GM23338 (cell line): ENCODE measurements at places on chromosomes 7 and 10.
A peak's percentile ranks its signal among the peaks of the same experiment; 100 is the strongest.

GRCh38 chr10:93806903-93807302 lies 49.2 kb downstream of the LGI1 start:
- no peak for DNase-seq

DNA sequence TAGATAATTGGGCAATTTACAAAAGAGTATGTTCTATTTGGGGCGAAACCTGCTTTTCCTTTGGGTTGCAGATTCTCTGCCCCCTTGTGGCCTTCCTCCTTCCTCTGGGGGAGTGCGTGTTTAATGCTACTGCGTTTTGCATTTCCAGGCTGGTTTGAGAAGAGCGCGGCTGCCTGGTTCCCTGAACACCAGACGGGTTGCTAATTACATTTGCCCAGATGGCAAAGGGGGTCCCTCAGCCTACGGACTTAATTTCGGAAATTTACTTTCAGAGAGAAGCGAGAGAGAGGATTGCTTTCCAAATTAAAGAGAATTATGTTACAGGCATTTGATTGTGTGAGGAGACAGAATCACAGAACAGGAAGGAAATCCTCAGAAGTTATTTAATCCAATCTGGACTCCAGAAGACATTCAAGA lies 91.9 kb upstream of the JAZF1 start:
- peak; percentile 87 for DNase-seq

DNA sequence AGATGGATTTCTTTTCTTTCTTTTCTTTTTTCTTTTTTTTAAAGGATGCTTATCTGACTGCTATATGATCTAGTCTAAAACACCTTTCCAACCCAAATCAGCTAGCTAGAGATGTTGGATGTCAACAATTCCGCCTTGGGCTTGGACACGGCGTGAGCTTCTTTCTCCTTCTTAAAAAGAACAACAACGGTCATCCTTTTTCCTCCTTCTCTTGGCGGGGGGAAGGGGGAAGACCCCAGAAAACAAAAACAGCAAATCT lies 1.0 kb downstream of the BEND7 start:
- DNase-seq: no peak

GRCh38 chr10:24390746-24391145 lies 181.8 kb downstream of the KIAA1217 start:
- DNase-seq: no peak

DNA sequence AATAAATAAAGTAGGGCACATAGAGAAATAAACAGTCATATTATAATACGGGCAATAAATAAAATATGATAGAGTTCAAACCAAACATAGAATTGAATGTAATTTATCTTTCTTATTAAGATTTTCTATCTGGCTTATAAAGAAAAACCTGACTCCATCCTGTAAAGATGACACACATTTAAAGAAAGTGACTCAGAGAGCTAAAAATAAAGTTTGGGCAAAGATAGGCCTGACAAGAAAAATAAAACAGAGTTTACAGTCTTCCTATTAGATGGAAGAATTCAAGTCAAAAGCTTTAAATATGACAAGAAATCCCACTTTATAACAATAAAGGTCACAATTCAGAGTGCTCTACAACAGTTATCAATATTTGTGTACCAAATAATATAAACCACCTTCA lies 580.6 kb downstream of the PHTF2 start:
- no peak for DNase-seq

GRCh38 chr7:140966561-140967233 lies 42.0 kb upstream of the BRAF start:
- DNase-seq: peak; percentile 21

GRCh38 chr7:25718596-25718995 lies 433.4 kb upstream of the NFE2L3 start:
- no peak for DNase-seq

DNA sequence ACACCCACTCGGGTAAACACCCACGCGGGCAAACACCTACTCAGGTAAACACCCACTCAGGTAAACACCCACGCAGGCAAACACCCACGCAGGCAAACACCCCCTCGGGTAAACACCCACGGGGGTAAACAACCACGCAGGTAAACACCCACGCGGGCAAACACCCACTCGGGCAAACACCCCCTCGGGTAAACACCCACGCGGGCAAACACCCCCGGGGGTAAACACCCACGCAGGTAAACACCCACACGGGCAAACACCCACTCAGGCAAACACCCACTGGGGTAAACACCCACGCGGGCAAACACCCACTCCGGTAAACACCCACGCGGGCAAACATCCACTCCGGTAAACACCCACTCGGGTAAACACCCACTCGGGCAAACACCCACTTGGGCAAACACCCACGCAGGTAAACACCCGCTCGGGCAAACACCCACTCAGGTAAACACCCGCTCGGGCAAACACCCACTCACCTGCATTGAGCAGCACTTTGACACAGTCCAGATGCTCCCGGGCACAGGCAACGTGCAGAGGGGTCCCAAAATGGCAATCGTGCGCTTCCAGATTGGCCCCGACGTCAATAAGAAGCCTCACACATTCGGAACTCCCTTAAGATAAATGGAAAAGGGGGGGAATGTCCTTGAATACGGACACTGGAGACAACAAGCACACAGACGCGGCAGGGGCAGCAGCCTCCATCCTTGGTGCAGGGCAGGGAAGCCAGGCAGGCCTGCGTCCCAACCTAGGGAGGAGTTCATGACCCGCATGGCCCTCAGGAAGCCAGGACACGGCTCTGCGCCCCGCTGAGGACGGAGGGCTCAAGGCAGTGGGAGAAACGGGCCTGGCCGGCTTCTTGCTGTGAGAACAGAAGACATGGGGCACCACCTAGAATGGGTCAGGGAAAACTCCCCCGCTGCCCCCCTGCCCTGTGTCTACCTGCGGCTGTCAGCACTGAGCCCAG lies 17.6 kb downstream of the ASB13 start:
- DNase-seq: peak; percentile 49

DNA sequence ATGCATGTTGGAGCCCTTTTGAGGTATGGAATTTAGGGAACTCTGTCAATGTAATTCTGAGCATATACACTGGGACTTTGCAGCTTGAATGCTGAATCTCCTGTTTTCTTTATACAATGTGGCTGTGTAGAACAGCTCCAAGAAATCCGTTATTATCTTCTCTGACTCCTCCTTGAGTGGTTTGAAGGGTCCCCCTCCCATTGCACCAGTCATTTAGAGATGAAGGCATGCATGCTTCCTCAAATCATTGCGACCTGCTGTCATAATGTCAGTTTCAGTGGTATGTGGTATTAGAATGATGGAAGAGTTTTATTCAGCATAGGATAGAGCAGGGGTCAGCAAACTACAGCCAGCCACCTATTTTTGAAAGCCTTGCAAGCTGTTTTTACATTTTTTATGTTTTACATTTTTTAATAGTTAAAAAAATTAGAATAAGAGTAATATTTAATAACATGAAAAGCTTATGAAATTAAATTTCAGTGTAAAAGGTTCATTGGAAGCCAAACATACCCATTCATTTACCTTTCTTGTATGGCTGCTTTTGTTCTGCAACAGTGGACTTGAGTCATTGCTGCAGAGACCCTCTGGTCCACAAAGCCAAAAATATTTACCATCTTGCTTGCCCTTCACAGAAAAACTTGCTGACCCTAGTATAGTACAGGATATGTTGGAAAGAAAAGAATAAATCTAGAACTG lies 8.1 kb downstream of the STK17A start:
- no peak for DNase-seq
